H4 (cell line): ENCODE measurements at places on chromosomes 2 and 18. TPM values are rescaled to one million over a fixed set of nuclear protein-coding genes. Genes with fewer than 3 reads are reported as not detected.

The CCDC148 gene
- total RNA-seq, result 0.52 and 1.5 TPM in 2 replicates

The KCNE4 gene
- total RNA-seq, result 2.4 and 2.8 TPM in 2 replicates

The MATN3 gene
- 0.14 and 0.46 TPM in 2 replicates for total RNA-seq

The EPB41L5 gene
- 3.5 and 6.6 TPM in 2 replicates for total RNA-seq

The SLC5A6 gene
- total RNA-seq, result 22.6 and 26.2 TPM in 2 replicates

The PROKR1 gene
- total RNA-seq, result not detected in 2 replicates

The UGT1A4 gene
- total RNA-seq, result 0.04 TPM in 1 of 2 replicates, not detected in the other

The HMSD gene
- 0.12 TPM in 1 of 2 replicates, not detected in the other for total RNA-seq

The TRIM54 gene
- total RNA-seq, result 0.35 TPM in 1 of 2 replicates, not detected in the other

The POTEC gene
- total RNA-seq, result 0.10 TPM in 1 of 2 replicates, not detected in the other

The MORN2 gene
- 37.9 and 48.7 TPM in 2 replicates for total RNA-seq

The C18orf54 gene
- 2.5 and 4.4 TPM in 2 replicates for total RNA-seq

The SH3RF3 gene
- 0.45 and 0.87 TPM in 2 replicates for total RNA-seq

The DNAH6 gene
- total RNA-seq, result 0.02 TPM in 1 of 2 replicates, not detected in the other

The NEUROD1 gene
- total RNA-seq, result 0.10 and 0.12 TPM in 2 replicates

The ADD2 gene
- total RNA-seq, result 16.3 and 24.3 TPM in 2 replicates

The GRHL1 gene
- total RNA-seq, result 0.25 TPM in 1 of 2 replicates, not detected in the other

The LRP1B gene
- 0.76 and 1.4 TPM in 2 replicates for total RNA-seq
